Putamen (tissue), 1 donor: ENCODE measurements at places on chromosomes 7 and 10.

GRCh38 chr7:117012696-117013095 is 59.4 kb downstream of the ST7 start:
- no peak for DNase-seq

GRCh38 chr7:139916717-139917395 is 87.8 kb downstream of the TBXAS1 start:
- DNase-seq, result no peak

- no peak for DNase-seq
Measured at GRCh38 chr7:18835001-18835690, 282.3 kb downstream of the TWIST1 start.

- DNase-seq, result no peak
Measured at GRCh38 chr7:70810558-70811139, 321.3 kb upstream of the GALNT17 start.
